C1 segment of cervical spinal cord (tissue), 14 donors: ENCODE measurements at places on chromosomes 12 and 14.

- DNase-seq = no peak
Observed at GRCh38 chr12:113500782-113501311, 29.2 kb upstream of the LHX5 start.

DNA sequence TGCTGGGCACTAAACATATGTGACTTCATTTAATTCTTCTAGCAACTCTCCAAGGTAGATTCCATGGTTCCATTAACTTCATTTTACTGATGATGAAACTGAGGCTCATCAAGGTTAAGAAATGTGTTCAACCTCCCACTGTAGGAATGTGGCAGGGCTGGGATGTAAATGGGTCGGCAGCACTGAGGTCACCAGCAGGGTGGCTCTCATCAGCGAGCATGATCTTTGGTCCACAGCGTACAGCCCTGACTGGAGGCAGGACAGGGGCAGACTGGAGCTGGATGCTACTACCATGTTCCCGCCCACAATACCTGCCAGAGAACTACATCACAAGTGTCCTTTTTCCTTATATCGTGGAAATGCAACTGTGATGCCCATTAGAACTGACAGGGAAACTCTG is 4.6 kb downstream of the APPL2 start:
- DNase-seq = no peak

GRCh38 chr14:25226214-25226613 is 176.3 kb upstream of the STXBP6 start:
- DNase-seq = no peak

GRCh38 chr12:32030151-32030550 is 70.9 kb downstream of the RESF1 start:
- DNase-seq = no peak

- DNase-seq = no peak
Observed at GRCh38 chr14:68796418-68797101, 3.7 kb upstream of the ZFP36L1 start.

DNA sequence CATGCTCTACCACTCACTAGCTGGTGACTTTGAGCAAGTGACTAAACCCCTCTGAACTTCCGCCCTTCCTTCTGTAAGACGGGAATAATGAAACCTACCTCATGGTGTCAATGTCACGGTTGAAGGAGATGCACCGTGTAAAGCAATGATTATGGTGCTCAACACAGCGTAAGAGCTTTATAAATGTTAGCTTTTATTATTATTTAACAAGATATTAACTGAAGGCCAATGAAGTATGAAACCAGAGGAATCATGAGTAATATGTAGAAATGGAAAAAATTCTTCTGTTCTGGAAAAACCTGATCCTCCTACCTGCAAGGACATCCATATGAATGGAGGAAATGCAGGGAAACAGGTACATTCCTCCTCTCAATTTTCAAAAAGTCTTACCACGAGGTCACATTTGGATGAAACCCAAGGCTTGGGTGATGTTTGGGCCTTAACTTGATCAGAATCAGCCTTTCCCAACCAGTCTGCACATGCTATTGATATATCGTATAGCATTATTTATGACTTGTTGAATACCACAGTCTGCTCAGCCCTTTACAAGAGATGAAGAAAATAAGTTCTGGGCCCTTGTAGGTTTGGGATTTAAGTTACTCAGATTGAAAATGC is 166.8 kb upstream of the TBX3 start:
- DNase-seq = no peak

DNA sequence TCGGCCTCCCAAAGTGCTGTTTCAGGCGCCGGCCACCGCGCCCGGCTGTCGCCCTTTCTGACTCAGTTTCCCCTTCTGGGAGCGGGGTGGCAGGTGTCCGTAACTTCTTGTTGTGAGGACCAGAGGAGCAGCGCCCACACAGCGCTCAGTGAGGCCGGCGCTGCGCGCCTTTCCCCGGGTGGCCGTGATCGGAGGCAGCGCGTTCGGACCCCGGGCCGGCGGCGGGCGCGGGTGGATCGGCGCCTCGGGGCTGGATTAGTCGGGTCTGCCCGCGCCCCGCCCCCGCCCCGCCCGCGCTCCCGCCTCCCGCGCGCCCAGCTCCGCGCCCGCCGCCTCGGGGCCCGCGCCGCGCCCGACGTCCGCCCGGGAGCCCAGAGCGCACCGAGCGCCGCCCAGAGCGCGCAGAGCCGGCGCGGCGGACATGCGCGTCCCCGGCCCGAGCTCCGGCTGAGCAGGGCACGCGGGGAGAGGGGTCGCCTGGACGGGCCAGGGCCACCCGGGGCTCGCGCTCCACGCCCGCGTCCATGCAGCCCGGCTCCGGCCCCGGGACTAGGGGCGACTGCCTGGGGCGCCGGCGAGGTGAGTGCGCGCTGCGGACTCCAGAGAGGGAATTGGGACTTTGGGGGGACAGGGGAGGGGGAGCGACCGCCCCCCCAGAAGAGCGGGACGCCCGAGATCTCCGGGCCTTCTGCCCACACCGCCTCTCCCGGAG is 50.6 kb downstream of the LRCOL1 start:
- DNase-seq = no peak

- DNase-seq = no peak
Observed at GRCh38 chr12:32692358-32692757, 13.3 kb downstream of the DNM1L start.

DNA sequence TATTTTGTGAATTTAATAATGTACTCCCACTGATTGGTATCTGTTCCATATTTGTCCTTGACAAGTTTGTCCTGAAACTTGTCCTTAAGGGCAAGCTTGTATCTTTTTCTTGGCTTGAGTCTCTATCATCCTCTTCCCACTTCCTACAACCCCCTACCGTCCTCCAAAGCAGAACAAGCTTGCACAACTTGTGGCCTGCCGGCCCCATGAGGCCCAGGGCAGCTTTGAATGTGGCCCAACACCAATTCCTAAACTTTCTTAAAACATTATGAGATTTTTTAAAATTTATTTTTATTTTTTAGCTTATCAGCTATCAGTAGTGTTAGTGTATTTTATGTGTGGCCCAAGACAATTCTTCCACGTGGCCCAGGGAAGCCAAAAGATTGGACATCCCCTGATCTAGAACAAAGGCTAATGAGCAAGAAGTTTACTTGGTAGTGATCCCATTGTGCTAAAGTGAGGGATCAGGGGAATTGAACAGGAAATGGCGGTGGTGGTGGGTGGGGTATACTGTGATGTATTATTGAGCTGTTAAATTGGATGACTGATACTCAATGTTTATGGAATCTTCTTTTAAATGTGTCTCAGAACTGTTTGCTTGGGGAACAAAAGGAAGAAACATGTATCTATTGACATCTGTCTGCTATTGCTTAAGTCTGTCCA is 37.8 kb downstream of the TMX1 start:
- DNase-seq = no peak

GRCh38 chr12:110071504-110071903 is 23.2 kb upstream of the C12orf76 start:
- DNase-seq = no peak

DNA sequence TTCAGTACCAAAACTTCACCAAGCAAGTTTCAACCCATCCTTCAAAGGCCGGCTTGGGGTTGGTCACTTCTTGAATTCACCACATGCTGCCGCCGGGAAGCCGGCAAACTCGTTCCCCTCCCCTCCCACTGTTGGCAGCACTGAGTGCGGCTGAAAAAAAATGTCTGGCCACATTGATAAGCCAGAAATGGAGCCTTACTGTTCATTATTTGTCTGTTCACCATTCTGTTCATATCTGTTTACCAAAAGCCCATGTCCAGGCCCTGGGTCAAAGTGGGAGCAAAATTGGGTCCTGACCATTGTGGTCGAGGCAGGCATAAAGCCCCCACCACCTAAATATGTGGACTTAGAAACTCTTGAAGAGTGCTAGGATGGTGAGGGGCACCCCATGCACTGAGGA is 7.3 kb upstream of the HSP90AA1 start:
- DNase-seq = no peak

DNA sequence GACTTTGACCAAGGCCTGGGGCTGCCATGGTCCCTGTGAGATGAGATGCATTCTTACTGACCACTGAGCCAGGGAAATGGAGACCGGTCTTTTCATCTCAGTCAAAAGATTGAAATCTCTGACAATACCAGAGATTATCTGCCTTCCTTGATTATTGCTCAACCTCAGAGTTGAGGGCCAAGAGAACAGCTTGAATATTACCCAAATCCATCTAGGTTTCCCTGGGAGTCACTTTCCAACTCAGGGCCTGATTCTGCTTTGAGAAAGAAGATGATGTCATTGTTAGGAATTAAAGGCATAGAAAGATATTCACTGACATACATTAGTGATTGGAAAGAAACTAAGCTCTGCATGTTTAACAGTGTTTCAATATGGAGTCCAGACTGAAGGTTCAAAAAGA is 515.9 kb upstream of the TBX3 start:
- DNase-seq = no peak

DNA sequence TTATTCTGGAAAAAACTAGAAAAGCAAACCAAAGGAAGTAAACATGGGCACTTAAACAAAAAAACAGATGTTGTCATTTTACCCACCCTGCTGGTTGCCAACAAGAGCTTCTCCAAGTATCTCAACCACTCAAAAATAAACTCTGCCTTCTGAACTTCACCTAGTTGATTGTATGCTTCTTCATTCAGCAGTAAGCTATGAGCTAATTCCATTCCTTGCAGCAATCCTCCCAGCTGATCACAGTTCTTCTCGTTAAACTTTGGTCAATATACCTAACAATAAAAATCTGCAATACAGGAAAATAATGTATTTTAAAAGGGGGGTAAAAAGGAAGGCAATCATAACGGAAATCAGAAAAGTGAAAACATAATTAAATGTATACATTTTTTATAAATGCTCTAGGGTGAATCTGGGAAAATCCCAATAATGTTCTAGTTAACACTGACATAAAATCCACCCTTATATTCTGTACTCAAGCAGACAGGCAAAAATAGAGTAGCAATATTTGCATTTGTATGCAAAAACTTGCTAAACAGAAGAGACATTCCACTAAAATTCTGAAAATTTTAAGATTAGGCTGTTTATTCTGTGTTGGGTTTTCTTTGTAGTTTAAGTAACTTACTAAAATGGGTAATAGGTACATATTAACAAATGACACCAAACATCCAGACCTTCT is 17.4 kb downstream of the HEATR5A start:
- no peak for DNase-seq

DNA sequence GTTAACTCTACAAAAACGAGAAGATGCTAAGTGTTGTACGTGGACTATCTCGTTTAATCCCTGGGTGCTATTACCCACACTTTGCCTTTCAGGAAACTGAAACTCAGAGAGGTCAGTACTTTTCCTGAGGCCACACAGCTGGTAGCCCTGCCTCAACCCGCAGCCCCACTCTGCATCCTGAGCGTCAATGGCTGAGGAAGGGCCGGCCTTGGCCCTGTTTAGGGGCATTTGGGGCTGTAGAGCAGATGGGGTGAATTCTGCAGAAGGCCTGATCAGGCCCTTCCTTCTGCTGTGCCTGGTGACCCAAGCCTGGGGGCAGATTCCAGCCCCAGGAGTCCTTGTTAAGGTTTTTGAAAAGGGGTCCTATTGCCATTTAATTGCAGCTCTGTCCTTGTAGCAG is 3.7 kb upstream of the CCDC197 start:
- DNase-seq = no peak

GRCh38 chr12:24760162-24760561 is 188.7 kb downstream of the BCAT1 start:
- DNase-seq = no peak
